H54 (cell line): ENCODE measurements at places on chromosomes 7 and 10.

- no peak for DNase-seq
These were observed 269.4 kb upstream of the SEMA3D start for GRCh38 chr7:85456254-85456653.

DNA sequence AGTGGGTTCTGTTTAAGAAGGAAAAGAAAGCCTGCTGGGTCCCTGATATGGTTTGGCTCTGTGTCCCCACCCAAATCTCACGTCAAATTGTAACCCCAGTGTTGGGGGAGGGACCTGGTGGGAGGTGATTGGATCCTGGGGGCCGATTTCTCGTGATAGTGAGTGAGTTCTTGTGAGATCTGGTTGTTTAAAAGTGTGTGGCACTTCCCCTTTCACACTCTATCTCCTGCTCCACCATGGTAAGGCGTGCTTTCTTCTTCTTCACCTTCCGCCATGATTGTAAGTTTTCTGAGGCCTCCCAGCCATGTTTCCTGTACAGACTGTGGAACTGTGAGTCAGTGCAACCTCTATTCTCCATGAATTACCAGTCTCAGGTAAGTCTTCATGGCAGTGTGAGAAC, 42.6 kb downstream of the INPP5A start:
- DNase-seq, result no peak

- DNase-seq, result no peak
These were observed 221.0 kb upstream of the FZD1 start for GRCh38 chr7:91043186-91043585.

- DNase-seq, result no peak
These were observed 57.2 kb downstream of the DDC start for GRCh38 chr7:50507898-50508470.

GRCh38 chr7:8169171-8169570, 92.8 kb downstream of the ICA1 start:
- no peak for DNase-seq

DNA sequence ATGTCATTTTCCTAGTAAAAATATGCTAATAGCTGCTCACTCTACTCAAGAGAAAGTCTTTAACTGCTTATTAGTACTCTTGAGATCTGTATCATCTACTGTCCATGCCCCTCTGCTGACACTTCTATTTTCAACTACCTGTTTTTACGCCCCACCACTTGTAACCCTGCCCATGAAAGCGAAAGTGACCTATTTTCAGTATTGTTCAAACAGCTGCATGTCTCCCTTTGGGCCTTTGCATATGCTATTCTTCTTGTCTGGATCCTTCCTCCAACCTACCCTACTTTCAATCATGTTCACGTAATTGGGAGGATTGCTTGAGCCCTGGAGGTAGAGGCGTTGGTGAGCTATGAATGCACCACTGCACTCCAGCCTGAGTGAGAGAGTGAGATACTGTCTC, 1481.3 kb downstream of the GATA3 start:
- DNase-seq, result no peak
